ENCODE measurements at places on chromosomes 12 and 14.

- no peak for DNase-seq
Measured at GRCh38 chr12:49109641-49110463, 795 bp downstream of the LMBR1L start.

DNA sequence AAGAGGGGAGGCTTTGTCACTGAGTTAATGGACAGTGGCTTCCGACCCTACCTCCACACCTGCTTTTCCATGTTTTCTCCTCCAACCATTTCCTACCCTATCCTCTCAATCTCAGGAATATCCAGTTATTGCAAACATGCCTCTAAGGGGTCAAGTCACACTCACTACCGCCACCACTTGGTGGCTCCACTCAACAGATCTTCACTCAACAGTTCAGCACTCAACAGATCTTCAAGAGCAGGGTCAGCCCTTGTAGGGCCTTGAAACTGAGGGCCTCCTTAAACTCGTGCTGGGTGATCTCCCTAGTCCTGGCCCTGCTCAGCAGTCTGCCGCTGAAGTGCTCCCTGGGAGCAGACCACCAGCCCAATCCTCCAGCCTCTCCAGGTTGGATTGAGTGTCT is 14.2 kb downstream of the ZNF641 start:
- no peak for DNase-seq

- DNase-seq = no peak
Measured at GRCh38 chr12:96143392-96143791, 50.8 kb upstream of the ELK3 start.

DNA sequence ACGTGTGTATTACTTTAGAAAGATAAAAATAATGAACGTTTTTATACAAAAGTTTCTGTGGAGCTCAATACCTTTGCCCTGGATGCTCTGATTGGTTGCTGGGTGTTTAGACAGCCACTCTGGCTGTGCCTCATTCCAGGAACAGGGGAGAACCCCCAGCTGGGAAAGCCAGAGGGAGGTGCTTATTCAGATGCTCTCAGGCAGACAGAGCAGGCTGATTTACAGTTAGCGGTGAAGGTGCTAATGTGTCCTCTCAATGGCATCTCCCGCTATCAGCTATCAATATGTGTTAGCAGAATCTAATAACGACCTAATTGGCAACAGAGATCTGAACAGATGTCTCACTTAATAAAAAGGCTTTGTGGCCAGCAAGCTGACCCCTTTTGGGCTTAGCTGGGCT is 402.3 kb downstream of the NUAK1 start:
- DNase-seq = no peak

DNA sequence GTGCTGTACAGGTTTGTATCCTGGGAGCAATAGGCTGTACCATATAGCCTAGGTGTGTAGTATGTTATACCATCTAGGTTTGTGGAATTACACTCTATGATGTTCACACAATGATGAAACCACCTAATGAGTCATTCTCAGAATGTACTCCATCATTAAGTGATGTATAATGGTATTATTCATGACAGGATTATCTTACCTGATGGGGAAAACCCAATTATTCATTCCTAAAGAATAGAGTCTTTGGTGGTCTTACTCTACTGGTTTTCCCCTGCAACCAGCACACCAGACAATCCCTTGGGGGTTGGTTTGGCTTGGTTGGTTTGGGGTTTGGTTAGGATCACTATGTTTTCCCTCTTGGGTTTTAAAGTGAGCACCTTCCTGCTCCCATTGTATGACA is 12.6 kb upstream of the OR10P1 start:
- DNase-seq = no peak

GRCh38 chr14:29608861-29609260 is 318.8 kb downstream of the PRKD1 start:
- no peak for DNase-seq

DNA sequence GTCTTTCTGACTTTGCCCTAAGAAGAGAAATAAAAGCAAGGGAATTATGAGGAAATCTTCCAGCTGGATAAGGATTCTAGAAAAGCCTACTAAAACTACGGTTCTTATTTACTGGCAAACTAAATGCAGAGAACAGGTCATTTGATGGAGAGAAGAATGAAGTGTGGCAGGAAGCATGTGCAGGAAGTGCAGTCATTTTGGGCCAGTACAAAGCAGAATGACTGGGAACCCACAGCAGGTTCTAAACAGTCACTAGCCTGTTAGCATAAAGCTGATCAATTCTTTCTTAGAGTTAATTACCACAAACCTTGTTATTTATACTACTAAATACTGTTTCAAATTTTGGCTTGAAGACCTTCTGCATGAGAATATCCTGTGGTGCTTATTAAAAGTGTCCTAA is 36.7 kb downstream of the CFAP54 start:
- no peak for DNase-seq

GRCh38 chr12:95607642-95608041 is 56.4 kb upstream of the USP44 start:
- no peak for DNase-seq

GRCh38 chr14:26729851-26730250 is 132.0 kb upstream of the NOVA1 start:
- DNase-seq = no peak

GRCh38 chr14:74501135-74501614 is 7.6 kb downstream of the ISCA2 start:
- no peak for DNase-seq

DNA sequence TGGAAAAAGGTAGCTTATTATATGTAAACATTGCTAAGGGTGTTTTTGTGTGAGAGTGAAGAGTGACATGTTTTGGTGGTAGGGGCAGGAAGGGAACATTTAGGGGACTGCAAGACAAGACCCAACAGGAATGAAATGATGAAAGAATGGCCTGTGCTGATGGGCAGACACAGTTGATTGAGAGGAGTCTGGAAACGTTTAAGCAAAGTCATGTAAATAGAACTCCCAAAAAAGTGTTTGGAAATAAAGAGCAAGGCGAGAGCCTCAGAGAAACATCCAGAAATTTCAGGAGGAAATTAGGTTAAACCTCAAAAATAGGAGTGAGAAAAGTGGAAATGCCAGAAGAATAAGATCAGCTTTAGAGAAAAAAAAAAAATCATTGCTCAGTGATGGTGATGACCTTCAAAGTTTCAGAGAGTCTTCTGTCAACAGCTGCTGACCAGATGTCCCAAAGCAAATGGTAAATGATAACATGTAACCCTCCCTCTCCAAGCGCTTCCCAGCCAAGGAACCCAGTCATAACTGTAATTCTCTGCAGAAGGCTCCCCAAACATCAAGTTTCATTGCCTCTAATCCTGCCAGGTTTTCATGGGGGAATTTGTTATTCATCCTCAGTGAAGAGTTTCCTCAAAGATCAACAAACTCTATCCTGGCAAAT is 223.2 kb upstream of the FAR2 start:
- no peak for DNase-seq

DNA sequence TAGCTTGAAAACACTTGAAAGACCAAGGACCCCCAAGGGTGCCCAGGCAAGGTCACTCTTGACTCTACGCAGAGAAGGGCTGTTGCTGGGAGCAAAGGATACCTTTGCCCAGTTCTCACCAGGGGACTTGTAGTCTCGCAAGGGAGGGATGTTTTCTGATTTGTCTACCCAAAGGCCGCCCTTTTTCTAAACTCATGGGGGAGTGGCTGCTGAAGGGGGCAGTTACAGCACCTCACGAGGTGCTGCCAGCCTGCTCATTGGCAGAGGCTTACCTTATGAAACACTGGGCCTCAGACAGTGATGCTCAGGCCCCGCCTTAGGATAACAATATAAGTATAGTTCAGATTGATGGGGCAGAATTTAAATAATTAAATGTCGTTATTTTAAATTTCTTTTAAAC is 107.0 kb downstream of the ETV6 start:
- DNase-seq = no peak

- DNase-seq = no peak
Measured at GRCh38 chr12:103778781-103779180, 62.3 kb downstream of the NT5DC3 start.

GRCh38 chr12:5965950-5966383 is 20.9 kb upstream of the ANO2 start:
- DNase-seq = no peak

DNA sequence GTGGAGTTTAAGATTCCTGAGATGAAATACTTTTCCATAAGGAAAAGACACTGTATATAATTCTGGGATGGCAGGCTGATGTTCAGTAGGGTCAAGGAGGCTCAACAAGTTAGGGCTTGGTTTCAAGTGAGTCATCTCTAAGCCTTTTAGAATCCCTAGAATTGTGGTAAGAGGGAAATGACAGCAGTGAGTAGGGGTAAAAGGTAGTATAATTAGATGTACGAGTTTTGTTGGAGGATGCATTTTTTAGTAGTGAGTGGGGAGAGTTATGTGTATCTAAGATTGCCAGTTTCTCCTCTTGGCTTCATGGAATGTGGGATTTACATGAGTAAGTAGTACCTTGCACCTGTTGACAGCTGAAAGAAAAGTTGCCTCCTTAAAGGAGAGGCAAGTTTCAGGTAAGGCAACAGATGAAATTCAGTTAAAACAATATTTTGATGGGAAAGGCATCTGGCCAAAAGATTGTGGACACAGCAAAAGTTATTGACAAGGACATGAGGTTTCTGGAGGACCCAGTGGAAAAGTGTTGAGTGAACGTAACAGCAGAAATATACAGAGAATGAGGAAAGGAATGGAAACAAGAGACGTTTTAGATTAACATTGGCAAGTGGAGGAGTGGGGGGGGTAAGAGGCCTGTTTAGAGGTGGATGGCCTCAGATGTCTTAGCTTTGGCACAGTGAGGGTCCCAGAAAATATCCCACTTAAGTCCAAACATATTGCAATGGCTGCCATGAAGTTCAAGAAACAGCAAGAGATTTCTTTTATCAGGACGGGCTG is 21.8 kb downstream of the LMO3 start:
- no peak for DNase-seq

- no peak for DNase-seq
Measured at GRCh38 chr12:113823016-113823415, 143.1 kb downstream of the RBM19 start.

DNA sequence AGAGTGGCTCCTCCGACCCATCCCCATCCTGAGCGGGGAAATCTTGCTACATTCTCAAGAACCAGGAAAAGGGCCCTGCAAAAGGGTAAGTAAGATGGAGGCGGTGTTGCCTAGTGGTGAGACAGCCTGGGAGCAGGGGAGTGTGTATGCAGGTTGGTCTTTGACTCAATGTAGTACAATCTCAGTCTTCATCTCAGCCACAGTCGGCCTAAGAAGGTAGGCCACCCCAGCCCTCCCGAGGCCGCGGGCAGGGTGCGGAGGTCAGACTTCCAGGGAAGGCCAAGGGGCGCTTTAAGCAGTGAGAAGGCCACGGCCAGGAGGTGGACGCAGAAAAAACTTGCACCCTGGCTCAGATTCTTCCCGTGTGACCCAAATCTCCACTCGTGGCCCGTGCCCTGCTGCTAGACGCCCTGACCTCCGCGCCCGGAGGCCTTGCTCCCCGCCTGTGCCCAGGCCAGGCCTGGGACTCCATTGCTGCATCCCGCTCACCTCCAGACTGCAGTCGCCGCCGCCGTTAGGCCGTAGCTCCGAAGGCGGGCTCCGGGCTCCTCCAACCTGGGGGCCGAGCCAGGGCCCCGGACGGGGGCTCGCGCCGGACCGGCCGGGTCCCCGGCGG is 435 bp downstream of the FOXM1 start:
- no peak for DNase-seq

DNA sequence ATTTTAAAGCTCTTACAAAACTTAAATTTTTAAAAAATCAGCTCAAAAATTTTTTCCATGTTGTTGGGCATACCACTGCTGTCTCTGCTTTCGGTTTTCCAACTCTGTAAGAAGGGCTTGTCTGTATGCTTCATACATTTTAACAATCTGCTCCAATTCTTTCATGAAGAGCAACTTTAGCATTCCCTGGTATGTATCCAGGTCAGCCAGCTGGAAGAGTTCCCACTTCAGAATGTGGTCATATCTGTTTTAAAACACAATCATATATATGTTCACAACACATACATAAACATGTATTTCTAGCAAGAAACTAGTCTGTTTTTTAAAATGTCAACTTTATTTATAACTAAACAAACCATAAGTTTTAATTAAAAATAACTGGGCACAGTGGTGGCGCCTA is 33.0 kb downstream of the SAV1 start:
- DNase-seq = no peak

- DNase-seq = no peak
Measured at GRCh38 chr14:32601906-32602305, 272.8 kb downstream of the AKAP6 start.

DNA sequence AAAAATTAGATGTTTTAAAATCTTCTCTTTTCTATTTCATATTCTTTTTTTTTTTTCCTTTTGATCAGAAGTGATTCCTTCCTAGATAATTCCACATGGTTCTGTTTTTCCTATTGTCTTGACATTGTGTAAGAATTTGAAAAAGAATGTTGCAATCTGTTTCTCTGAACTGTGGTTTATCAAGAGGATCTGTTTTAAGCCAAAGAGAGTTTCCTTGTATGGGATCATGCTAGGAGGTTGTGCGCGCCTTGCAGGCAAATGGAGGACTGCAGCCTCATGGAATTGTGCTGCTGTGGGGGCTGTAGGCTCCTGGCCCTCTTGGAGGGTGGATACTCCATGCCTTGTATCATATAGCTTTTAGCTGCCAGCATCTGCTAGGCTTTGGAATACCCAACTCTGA is 43.3 kb upstream of the MBIP start:
- DNase-seq = no peak

DNA sequence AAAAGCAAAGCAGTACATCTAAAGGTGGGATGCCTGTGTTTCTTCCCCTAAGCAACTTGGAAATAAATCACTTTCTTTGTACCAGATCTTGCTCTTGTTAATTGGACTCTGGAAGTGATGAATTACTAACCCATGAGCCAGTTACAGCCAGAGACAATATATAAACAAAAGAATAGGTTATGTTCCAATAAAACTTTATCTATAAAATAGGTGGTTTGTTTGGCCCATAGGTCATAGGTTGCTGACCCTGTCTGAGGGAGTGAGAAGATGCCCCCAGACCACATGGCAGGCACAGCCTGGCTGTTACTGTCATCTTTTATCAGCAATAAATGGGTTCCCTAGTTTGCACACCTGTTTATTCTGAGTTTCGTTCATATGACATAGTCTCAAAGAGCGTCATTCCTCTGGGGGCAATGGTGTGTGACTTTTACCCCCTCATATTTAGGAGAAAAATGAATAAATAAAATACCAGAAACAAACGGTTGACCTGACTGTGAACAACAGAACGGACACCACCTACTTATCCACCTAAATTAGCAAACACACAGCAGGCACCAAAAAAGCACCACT is 10.7 kb downstream of the LGMN start:
- no peak for DNase-seq

DNA sequence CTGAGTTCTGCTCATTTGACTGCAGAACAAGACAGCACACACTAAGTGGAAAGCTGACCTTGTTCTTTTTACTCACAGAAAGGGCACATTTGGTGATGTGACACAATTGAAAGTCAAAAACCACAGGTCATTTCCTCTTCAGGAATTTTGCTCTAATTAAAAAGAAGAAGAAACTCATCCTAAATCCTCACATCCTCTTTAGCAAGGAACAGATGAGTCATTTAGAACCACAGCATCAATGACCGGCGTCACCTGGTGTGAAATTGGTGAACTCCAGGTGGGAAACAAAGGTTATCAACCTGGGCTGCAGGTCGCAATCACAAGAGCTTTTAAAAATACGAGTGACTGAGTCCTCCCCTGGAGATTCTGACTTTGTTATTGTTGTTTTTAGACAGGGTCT is 2.9 kb upstream of the RNU6-8 start:
- DNase-seq = no peak

GRCh38 chr12:26434299-26435068 is 239.1 kb downstream of the SSPN start:
- DNase-seq = no peak

GRCh38 chr12:94872671-94872970 is 130.9 kb downstream of the NDUFA12 start:
- no peak for DNase-seq
